ENCODE measurements at places on chromosomes 16 and 17. TPM values are rescaled to one million over a fixed set of nuclear protein-coding genes. Genes with fewer than 3 reads are reported as not detected.

- DNase-seq: no peak
These were observed 3.7 kb upstream of the RAB40C start for GRCh38 chr16:586047-586644.

EFCAB5 gene
- 0.85 TPM for polyA plus RNA-seq

GRCh38 chr17:82281502-82282238 is 8.2 kb upstream of the CSNK1D start:
- DNase-seq: no peak

GRCh38 chr17:79632432-79632735 is 21.5 kb upstream of the RBFOX3 start:
- DNase-seq: no peak

HYDIN gene
- 2.8 TPM for polyA plus RNA-seq

- no peak for DNase-seq
These were observed 1.6 kb downstream of the AMFR start for GRCh38 chr16:56423584-56424403.

DNA sequence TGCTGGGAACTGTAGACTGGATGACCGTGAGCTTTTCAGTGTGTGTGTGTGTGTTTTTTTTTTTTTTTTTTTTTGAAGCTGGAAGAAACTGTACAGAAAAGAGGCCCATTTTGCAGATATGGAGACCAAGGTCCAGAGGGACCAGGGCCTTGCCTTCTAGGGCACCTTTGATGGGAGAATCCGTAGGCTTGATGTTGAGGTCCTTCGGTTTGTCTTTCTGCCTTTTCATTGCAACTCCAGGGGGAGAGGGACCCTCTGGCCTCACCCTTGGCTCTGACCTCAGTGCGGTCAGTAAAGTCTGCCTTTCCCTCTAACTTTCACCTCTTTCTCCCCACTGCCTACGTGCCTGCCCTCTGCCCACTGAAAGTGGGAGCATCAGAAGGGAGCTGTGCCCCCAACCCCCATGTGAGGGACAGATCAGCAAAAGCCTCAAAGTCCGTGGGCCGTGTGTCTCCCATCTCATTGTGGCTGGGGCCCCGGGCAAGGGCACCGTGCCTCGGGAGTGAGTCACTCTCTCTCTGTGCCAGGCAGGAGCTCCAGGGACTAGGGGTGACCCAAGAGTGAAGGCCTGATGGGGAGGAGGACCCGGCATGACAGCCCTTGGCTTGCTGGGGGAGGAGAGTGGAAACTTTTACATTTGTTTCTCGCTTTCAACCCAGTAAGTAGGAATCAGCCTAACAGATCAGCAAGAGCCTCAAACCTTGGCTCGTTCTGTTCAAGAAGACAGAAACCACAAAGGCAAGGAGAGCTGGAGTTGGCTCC is 123.6 kb downstream of the CMIP start:
- no peak for DNase-seq

TBC1D3I gene
- polyA plus RNA-seq: 0.94 TPM

GRCh38 chr16:87490096-87490798 is 2.6 kb downstream of the ZCCHC14 start:
- no peak for DNase-seq

CHST4 gene
- polyA plus RNA-seq: not detected

GRCh38 chr16:82612263-82612662 is 14.5 kb upstream of the CDH13 start:
- no peak for DNase-seq

DNA sequence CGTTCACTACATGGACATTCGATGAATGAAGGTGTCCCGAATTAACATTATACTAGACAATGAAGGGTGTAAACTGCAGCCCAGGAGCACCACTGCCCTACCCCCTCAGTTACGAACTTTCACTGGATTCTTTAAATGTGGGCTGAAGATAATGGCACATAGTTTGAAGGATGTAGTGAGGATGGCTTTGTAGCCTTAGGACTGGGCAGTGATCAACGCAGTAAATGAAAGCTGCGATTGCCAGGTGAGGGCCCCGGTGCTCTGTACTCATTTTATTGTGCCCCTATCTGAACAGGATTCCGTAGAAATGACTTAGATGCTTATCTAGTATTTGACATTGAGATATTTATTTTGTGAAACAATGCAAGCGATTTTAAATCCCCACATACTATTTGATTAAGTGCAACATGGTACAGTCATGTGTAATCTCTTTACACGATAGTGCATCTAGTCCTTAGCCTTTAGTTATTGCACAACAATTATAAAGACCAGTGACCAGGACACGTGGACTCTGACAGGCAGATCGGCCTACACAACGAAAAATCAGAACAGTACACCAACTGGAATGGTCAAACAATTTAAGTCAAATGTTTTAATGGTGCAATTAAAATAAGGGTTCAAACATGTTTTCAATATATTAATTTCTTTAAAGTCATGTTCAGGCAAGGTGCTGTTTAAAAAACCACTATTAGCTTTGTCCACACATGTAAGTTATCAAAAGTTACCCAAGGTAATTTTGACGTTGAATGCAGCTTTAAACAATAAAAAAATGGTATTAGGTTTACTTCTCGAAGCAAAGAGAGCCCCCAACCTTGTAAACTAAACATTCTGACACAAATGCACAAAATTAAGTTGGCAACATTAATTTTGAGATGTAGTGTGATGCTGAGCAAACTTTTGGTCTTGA is 17.4 kb upstream of the ERN1 start:
- no peak for DNase-seq

AHSP gene
- 12.3 TPM for polyA plus RNA-seq

DNA sequence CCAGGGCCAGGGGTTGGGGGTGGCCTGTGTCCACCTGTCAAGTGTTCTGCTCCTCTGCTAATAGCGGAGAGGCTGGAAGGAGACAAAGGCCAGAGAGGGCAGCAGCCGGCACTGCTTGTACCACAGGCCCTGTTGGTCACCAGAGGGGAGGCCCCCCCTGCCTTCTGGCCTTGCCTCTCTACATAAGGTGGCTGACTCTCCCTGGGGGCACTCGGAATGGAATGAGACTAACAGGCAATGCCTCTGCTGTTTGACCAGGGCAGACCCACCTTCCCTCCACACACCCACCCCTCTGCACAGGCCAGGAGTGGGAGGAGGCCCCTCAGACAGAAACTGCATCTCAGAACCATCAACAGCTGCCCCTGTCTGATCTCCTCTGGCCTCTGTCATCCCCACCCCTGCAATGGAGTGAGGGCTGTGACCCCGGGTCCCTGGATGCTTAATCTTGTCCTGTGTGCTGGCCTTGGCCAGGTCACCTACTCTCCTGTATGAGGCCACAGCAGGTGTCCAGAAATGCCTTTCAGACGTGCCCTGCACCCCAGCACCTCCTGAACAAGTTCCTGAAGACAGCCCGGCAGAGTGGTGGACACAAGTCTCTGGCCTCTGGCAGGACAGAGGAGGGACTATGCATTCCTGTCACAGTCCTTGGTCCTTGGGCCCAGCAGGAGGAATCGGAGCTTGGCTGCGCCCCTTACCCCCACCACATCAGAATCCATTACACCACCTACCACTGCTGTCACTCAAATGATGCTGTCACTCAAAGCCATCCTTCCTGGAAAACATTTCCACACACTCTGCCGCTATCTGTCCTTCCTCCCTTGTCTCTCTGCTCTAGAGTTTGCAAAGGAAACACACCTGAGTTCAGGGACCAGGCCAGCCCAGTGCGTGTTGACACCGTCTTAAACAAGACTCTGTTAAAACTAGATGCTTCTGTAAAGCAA is 107.5 kb upstream of the ZNF750 start:
- DNase-seq: no peak

DNA sequence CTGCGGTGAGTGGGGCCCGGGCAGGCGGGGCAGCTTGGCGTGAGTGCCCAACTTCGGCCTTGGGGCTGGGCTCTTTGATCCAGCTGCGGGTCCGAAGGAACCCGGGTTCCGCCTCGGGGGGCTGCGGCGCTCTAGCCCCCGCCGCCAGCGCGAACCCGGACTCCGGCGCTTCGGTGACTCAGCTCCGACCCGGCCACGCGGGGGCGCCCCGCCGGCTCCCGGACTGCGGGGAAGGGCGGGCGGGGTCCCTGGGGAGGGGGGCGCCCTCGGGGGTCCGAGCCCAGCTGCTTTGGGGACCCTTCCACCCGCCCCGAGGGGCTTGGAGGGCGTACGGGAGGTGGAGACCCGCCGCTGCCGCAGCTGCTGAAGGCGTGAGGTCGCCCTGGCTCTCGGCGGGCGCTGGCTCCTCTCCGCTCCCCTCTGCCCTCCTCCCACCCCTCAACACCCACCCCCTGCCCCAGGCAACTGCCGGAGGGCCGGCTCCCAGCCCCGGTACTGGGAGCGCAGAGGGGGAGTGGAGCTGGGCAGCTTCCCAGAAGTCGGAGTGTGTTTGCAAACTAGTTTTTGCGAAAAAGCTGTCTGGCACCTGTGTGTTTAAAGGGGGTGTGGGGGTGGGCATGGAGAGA is 516 bp downstream of the CPNE2 start:
- DNase-seq: no peak

GRCh38 chr17:34228781-34229180 is 26.3 kb upstream of the CCL2 start:
- DNase-seq: no peak

DNA sequence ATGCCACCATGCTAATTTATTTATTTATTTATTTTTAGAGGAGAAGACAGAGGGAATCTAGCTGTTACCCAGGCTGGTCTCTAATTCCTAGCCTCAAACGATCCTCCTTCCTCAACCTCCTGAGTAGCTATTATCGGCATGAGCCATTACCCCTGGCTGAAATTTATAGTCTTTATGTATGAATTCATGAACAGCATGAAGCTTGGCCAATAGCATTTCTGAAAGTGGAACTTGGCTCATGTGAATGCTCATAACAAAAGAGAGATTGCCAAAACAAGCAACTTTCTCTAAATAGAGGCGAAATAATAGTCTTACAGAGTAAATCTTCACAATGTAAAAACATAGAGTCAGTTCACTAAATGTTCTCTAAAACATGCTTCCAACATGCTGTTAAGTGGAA is 30.1 kb upstream of the SMURF2 start:
- DNase-seq: no peak

MPO gene
- polyA plus RNA-seq: 10.5 TPM

VTN gene
- polyA plus RNA-seq: 0.32 TPM

DNA sequence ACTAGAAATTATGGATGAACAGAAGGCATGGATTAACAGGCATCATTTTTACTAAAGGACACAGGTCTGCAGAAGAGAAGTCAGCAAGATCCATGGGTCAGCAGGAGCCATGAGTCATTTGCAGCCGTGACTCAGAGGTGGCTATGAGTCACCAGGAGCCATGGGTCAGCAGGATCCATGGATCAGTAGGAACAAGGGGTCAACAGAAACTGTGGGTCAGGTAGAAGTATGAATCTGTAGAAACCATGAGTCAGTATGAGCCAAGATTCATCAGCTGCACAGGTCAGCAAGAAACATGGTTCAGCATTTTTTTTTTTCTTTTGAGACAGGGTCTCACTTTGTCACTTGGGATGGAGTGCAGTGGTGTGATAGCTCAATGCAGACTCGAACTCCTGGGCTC is 58.2 kb upstream of the HS3ST4 start:
- no peak for DNase-seq

PPY gene
- not detected for polyA plus RNA-seq

- no peak for DNase-seq
These were observed 454.5 kb downstream of the CDH11 start for GRCh38 chr16:64667334-64667877.

GRCh38 chr17:76451506-76451905 is 1.4 kb downstream of the UBE2O start:
- no peak for DNase-seq

GRCh38 chr16:27402569-27402963 is 592 bp downstream of the IL21R start:
- DNase-seq: no peak

RSKR gene
- polyA plus RNA-seq: 17.3 TPM

DNA sequence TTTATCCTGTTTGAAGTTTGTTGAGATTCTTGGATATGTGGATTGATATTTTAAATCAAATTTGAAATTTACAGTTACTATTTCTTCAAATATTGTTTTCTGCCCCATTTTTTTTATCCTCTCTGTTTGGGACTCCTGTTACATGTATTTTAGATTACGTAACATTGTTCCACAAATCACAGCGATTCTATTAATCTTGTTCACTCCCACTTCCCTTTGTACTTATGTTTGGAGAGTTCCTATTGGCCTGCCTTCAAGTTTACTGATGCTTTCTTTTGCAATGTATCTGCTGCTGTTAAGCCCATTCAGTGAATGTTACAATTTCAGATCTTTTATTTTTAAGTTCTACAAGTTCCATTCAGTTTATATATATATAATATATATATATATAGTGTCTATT is 288.3 kb upstream of the TNRC6C start:
- no peak for DNase-seq

DNA sequence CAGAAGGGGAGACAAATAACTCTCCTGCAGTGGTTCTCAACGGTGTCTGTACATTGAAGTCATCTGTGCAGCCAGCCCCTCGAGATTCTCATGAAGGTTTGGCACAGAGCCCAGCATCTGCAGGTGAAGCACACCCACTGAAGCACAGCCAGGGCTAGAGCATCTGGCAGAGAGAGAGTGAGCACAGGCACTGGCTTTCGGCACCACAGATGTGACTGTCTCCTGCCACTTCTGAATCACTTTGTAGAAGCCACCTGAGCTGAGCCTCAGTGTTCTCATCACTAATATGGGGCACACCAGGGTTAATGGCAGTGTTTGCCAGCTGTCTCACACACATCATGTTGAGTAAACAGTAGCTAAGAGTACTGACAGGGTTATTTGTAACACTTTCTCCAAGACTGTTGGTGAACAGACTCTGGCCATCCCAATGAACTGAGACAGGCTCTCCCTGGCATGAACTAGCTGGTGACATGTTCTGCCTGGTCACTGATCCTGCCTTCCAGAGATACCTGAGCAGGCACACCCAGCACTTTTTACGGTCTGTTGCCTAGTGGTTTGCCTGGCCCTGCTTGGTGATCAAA is 10.9 kb downstream of the HSPB9 start:
- no peak for DNase-seq

CSF3 gene
- polyA plus RNA-seq: 0.14 TPM

TAOK1 gene
- polyA plus RNA-seq: 32.3 TPM

DNA sequence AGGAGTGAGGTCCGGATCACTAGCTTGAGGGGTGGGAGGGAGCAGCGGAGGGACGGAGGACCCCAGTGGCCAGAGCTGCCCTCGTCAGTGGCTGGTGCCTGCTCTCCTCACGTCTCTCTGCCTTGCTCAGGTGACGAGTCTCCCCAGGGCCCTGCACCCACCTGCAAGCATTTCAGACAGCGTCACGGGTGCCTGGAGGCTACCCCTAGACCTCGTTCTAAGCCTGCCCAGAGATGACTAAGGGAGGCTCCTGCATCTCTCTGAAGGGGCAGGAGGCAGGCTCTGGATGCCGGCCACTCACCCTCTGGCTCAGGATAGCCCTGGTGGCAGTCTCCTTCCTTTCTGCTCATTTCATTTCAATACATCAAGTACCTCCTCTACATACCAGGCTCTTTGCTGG is 68.8 kb downstream of the MRC2 start:
- no peak for DNase-seq

DNA sequence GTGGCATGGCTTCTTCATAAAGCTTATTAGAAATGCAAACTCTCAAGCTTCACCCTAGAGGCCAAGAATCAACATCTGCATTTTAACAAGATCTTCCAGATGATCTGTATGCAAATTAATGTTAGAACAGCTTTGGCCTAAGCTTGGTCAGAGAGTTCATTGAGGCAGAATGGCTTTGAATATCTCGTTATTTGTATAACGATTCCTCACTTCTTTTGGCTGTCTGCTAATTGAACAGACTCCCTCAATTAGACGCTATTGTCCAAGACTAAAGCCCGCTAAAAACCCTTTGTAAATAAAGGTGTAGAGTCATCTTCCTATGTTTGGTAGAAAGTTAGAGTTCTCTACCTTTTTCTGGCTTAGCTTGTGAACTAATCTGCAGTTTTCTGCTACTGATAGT is 1453.7 kb downstream of the CDH8 start:
- DNase-seq: no peak

- DNase-seq: no peak
These were observed 179.6 kb upstream of the TNRC6C start for GRCh38 chr17:77778636-77779489.

RHBDF1 gene
- polyA plus RNA-seq: 38.1 TPM
